ENCODE measurements at places on chromosomes 16 and 17. TPM values are rescaled to one million over a fixed set of nuclear protein-coding genes. Genes with fewer than 3 reads are reported as not detected.

JPH3 gene
- not detected for total RNA-seq

SNX20 gene
- total RNA-seq, result 44.0 TPM

DPEP1 gene
- not detected for total RNA-seq

DNA sequence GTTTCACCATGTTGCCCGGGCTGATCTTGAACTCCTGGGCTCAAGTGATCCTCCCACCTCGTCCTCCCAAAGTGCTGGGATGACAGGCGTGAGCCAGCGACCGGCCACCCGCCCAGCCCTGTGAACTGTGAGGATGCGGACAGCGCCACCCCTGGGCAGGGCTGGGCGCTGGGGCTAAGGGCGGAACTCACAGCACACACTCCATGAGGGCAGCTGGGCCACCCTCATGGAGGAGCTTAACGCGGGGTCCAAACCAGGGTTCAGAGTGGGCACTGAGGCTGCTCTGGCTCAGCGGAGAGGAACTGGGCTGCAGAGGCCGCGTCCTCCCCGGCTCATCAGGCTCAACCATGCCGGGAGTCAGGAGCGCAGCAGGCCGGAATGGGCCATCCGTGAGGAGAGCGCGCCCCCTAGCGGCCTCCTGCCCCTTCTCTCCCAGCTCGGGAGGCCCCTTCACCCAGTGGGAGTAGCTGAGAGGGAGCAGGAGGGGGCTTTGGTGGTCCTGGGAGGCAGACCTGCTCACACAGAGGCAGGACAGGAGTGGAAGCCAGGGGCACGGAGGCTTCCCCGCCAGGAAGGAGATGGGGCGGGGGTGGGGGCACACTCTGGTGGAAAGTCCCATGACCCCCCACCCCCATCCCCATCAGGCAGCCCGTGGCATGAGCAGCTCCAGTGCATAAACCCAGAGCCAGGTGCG is 13.8 kb downstream of the CORO7 start:
- H3K27ac ChIP-seq, result peak overlapping the region; percentile 91
- H3K4me3 ChIP-seq, result peak overlapping the region; percentile 28
- peaks cover 28% of the 10 kb centered on the region for H3K4me1 ChIP-seq
- DNase-seq, result peak; percentile 39
- peaks cover 18% of the 10 kb centered on the region for H3K36me3 ChIP-seq

DNA sequence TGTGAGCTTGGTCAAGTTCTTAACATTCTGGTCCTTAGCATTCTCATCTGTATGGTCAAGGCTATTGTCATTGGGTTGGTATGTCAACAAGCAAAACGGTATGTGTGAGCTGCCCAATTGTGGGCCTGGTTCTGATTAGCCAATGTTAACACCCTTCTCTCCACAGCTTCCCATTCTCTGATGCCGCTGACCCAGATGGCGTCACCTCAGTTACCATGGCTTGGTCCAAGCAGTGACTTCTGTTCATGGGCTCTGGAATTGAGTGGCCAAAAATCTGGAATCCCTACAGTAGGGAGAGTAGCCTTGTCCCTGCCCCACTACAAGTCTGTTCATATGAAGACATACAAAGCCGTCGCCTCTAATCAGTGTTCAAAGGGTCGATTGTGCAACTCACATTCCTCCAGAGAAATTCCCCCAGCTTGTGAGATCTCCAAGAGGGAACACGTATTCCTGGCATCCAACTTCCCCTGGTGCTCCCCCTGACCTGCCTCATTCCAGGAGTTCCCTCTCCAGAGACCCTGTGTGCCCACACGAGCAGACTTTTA is 15.8 kb downstream of the TMEM98 start:
- no peak for DNase-seq
- H3K4me1 ChIP-seq, result peaks cover 2% of the 10 kb centered on the region
- H3K27ac ChIP-seq, result no peak overlapping the region
- no peaks in the 10 kb centered on the region for H3K36me3 ChIP-seq
- H3K27me3 ChIP-seq, result peaks cover 56% of the 10 kb centered on the region

DNA sequence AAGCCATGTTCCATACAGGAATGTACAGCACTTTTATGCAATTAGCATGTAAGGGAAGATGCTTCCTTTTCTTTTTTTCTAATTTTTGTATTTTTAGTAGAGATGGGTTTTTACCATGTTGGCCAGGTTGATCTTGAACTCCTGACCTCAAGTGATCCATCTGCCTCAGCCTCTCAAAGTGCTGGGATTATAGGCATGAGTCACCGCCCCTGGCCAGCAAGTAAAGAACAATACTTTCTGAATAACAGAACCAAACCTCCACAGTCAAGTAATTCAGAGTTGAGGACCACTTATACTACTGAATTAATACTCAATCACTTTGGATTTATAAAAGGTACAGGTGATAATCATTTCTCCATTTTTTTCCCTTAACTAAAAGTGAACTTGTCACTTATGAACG is 13.0 kb downstream of the C16orf87 start:
- peaks cover 23% of the 10 kb centered on the region for H3K4me1 ChIP-seq
- peaks cover 6% of the 10 kb centered on the region for H3K36me3 ChIP-seq
- H3K27me3 ChIP-seq, result no peaks in the 10 kb centered on the region
- H3K27ac ChIP-seq, result no peak overlapping the region

DNA sequence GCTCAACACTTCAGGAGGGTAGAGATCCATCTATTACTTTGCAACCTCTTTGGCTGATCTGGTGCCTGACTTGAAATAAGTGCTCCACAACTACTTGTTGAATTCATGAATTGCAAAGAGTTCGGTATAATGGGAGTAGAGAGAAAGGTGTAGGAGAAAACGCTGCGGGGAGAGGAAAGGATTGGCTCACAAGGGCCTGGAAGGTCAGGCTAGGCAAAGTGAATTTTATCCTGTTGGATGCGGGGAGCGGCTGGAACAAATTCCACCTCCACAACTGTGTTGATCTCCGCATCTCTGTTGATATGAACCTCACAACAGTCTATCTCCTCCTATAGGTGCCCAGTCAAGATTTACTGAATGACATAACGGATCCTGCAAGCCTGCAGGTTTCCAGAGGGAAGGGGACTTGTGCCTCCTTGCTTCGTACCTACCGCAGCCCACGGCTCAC is 684 bp downstream of the SLX4 start:
- H3K36me3 ChIP-seq, result peaks cover 7% of the 10 kb centered on the region
- H3K27ac ChIP-seq, result peak overlapping the region; percentile 95
- H3K27me3 ChIP-seq, result no peaks in the 10 kb centered on the region
- H3K4me1 ChIP-seq, result peaks cover 40% of the 10 kb centered on the region

DNA sequence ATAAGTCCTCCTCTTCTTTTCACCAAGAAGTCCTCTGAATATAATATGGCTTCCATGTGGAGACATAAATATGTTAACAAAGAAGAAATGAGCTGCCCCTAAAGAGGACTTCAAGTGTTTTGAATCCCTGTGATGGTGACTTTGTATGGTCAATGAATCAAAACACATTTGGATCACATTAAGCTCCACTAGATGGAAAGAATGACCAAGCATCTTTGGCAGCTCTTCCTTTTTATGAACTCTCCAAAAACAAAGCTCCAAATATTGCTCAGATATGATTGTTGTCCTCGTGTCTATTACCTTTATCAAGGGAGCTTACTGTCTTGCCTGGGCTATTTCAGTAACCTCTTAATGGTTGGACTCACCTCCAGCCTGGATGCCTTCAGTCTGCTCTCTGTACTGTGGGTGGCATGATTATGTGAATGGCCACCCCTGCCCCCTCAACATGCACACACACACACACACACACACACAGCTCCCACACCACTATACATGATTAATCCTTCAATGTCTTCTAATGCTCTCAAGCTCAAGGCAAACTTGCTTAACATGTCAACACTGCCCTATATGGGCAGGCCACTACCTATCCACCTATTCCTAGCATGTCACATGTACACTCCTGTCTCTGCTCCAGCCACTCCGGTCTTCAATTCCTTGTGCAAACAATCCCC is 346.6 kb upstream of the SALL1 start:
- H3K4me3 ChIP-seq, result no peak overlapping the region
- H3K36me3 ChIP-seq, result no peaks in the 10 kb centered on the region
- no peak for DNase-seq

- DNase-seq, result no peak
- H3K27ac ChIP-seq, result no peak overlapping the region
- no peaks in the 10 kb centered on the region for H3K27me3 ChIP-seq
- H3K4me1 ChIP-seq, result peaks cover 35% of the 10 kb centered on the region
Measured at GRCh38 chr16:68468842-68469241, 20.5 kb upstream of the SMPD3 start.

DNA sequence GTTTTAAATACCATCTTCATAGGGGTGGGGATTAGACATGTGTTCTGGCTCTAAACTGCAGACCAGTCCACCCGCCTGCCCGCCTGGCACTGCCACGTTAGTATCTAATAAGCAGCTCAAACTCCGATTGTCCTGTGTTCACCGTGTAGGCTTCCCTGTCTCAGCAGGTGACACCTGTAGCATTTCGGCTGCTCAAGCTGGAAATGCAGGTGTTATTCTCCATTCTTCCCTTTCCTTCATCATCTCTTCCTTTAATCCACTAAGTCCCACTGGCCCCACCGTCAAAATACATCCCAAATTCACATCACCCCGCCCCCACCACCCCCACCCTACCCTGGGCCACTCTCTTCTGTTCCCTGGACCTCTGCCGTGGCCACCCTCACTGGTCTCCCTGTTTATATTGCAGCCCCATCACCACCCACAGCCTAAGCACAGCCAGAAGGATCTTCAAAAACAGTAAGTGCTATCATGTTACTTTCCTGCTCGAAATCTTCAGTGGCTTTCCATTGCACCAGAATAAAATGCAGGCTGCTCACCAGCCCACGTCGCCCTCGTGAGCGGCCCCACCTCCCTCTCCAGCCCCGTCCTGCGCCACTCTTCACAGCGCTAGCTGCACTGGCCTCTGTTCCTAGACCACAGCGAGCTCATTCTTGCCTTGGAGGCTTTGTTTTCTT is 65.1 kb downstream of the RTN4RL1 start:
- peak overlapping the region; percentile 61 for H3K27ac ChIP-seq
- no peak overlapping the region for H3K4me3 ChIP-seq
- no peak for DNase-seq
- no peaks in the 10 kb centered on the region for H3K27me3 ChIP-seq
- H3K36me3 ChIP-seq, result no peaks in the 10 kb centered on the region

DNA sequence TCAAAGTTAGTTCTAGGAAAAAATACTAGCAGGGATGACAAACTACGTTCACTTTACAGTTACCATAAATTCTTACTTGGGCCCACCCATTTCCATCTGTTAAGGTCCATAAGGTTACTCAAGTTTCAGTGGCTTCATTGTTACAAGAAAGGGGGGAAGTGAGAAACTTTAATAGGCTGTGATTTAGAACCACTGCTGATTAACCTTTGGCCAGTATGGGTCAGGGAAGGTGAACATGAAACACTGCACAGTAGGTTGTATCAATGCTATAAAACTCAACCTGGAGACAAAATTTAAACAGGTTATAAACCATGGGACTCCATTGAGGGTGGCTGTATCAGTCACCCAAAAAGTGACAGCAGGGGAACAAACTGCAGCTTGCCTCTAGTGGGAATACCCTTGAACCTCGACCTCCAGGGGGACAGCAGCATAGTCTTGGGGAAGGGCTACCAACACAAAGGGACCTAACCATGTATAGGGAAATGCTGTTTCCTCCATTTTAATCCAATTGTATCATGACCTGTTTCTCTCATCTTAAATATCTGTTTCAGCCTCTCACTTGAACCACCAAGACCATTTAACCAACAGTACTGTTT is 10.4 kb downstream of the PTRH2 start:
- H3K36me3 ChIP-seq, result peaks cover 8% of the 10 kb centered on the region
- peaks cover 38% of the 10 kb centered on the region for H3K4me1 ChIP-seq
- peak overlapping the region; percentile 33 for H3K4me3 ChIP-seq
- DNase-seq, result no peak

DNA sequence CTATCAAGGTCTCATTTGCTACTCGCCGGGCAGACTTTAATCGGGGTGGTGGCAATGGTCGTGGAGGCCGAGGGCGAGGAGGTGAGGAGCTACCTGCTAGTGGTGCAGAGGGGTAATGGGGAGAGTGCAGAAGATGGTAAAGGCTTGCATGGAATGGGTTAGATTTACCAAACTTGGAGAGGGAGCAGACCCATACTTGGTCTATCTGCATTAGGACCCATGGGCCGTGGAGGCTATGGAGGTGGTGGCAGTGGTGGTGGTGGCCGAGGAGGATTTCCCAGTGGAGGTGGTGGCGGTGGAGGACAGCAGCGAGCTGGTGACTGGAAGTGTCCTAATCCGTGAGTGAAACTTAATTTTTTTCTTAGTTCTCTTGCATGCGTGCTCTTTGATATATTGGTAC is 10.1 kb downstream of the FUS start:
- no peak for DNase-seq
- H3K36me3 ChIP-seq, result peaks cover 26% of the 10 kb centered on the region
- peaks cover 66% of the 10 kb centered on the region for H3K4me1 ChIP-seq
- H3K27ac ChIP-seq, result peak overlapping the region; percentile 99

DNA sequence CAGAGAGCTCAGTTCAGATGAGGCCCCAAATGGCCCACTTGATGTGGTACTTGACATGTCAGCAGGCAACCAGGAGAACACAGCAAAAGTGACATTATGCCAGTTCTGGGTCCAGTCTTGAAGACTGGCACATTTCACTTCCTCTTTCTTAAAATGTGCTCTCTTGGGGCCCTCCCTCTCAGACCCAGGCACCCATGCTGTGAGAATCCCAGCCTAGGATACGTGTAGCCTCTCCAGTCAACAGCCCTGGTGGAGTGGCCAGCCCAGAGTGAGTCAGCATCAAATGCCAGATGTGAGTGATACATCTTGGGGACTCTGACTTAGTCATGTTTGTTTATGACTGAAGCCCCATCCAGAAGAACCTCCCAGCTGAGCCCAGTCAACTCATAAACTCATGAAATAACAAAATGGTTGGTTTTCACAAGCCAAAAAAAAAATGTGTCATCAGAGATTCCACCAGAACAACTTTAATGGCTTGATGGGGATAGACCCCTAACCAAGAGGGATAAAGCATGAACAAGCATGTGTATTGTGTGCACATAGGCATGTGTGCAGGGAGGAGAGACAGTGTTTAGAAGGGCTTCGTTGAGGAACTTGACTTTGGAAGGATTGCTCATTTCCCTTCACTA is 82.5 kb upstream of the TNRC6C start:
- DNase-seq, result no peak
- H3K36me3 ChIP-seq, result no peaks in the 10 kb centered on the region
- H3K4me1 ChIP-seq, result peaks cover 37% of the 10 kb centered on the region
- H3K4me3 ChIP-seq, result no peak overlapping the region
- H3K27me3 ChIP-seq, result no peaks in the 10 kb centered on the region

- H3K4me1 ChIP-seq, result peaks cover 2% of the 10 kb centered on the region
- H3K36me3 ChIP-seq, result no peaks in the 10 kb centered on the region
Measured at GRCh38 chr17:10600571-10600970, 51.1 kb upstream of the MYH2 start.

- peaks cover 14% of the 10 kb centered on the region for H3K36me3 ChIP-seq
- H3K27me3 ChIP-seq, result no peaks in the 10 kb centered on the region
- peaks cover 4% of the 10 kb centered on the region for H3K4me1 ChIP-seq
- no peak for DNase-seq
- no peak overlapping the region for H3K27ac ChIP-seq
Measured at GRCh38 chr16:16014329-16015224, 65.2 kb downstream of the ABCC1 start.

- no peak overlapping the region for H3K27ac ChIP-seq
- H3K4me1 ChIP-seq, result peaks cover 4% of the 10 kb centered on the region
- no peak for DNase-seq
- H3K36me3 ChIP-seq, result peaks cover 7% of the 10 kb centered on the region
Measured at GRCh38 chr16:50567651-50568050, 19.5 kb downstream of the NKD1 start.

Measured in T-helper 17 cell (primary cell).